ENCODE measurements at places on chromosomes 7 and 10.

DNA sequence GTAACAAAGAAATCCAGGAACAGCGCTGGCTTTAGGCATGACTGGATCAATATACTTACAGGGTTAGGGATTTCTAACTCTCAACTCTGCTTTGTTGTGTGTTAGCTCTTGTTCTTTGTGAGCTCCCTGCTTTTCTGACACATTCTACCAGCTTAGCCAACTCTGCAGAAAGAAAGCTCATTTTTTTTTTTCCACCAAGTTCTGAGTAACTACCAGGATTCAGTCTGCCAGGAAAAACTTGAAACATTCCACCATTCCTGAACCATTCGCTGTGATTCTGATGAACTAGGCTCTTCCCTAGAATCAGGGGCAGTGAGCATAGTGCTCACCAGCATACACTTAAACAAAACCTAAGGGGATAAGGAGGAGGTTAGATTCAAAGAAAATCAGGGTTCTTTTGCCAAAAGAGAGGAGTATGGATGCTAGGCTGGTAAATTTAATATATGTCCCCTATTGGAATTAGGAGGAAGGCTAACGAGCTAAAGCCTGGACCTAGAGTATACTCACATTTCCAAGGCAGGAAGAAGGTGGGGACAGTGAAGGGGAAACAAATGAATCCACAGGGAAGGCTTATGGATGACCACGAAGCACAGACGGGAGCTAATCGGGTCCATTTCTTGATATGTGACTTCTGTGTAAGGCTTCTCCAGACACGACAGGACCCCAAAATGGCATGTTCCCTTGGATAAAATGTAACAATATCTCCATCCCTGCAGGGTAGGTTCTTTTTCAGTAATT is 183.4 kb downstream of the PRKG1 start:
- no peak for DNase-seq

DNA sequence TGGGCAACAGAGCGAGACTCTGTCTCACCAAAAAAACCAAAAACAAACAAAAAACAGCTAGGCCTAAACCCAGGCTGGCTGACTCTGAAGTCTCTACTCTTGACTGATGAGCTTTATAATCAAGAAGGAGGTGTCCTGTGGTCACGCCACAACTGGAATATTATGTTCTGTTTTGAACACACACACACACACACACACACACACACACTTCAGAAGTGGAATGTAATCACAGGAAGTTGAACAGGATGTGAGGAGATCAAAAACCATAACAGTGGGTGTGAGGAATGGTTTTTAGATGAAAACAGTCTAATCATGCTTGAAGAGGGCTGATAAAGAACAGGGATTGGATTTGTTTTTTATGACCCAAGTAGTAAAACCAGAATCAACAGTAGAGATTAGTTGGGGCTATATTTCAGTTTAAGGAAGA is 51.1 kb upstream of the IL6 start:
- DNase-seq: no peak

- DNase-seq: no peak
Observed at GRCh38 chr7:50543776-50544442, 21.3 kb downstream of the DDC start.

DNA sequence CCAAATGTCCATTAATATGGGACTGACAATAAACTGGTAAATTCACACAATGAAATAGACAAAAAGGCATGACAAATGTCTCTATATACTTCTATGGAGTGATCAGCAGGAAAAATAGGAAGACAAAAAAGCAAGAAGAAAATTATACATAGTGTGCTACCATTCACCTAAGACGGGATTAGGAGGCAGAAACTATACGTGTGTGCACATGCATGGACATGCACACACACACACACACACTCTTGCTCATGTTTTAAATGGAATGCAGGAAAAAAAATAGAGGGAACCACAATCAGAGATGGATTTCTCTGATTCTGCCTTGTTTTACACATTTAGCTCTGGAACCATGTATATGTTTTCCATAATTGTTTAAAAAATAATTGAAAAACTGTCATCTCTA is 119.0 kb downstream of the ZFAND4 start:
- no peak for DNase-seq

DNA sequence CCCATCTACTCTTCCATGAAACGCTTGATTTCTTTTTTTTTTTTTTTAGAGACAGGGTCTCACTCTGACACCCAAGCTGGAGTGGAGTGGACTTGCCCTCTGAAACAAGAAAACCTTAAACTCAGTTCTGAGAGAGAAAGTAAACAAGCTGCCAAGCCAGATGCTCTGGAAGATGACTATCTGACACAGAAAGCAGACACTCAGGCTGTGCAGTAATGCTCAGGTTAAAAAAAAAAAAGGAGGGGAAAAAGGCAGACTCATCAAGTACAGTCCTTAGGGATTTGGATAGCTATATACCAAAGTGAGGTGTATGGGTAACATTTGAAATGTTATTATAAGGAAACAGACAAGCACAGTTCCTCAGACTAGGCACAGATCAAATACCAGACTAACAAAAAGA is 80.5 kb downstream of the IDE start:
- DNase-seq: no peak

DNA sequence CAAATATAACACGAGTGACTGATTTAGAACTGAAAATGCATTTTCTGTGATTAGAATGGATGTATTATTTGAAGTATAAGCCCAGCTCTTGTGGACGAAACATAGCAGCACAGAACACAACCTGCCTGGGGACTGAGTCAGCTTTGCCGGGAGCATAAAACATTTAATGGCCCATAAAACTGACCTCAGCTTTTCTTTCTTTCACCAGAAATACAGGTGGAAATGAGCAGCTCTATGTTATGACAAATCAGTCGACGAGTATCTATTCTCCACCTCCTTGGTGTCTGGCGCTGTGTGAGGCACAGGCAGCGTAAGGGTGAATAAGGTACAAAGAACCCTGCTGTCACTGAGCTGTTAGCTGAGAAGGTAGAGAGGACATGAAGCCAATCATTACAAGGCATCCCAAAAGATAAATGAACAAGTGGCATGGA is 471.6 kb upstream of the AKR1E2 start:
- DNase-seq: no peak

GRCh38 chr7:73865738-73866445 is 4.9 kb downstream of the TMEM270 start:
- peak; percentile 27 for DNase-seq

DNA sequence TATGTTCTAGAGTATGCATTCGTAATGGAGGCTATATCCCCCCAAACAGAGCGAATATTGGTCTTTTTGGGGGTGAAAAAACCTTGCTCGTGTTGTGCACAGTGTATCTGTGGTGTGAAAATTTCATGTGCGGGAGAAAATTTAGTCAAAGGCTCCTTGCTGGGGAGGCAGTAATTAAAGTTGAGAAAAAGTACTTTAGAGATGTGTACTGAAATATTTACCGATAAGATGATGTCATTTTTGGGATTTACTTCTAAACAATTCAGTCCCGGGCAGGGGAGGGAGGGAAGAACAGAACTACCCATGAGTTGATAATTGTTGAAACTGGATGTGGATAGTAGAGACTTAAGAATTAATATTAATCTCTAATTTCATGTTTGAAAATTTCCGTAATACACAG is 9.3 kb downstream of the RBM17 start:
- DNase-seq: no peak
